ENCODE measurements at places on chromosomes 3 and 15.

GRCh38 chr3:127754411-127755304 is 67.7 kb downstream of the MGLL start:
- no peak for DNase-seq

GRCh38 chr3:64687086-64687780 is 567 bp downstream of the ADAMTS9 start:
- no peak for DNase-seq

DNA sequence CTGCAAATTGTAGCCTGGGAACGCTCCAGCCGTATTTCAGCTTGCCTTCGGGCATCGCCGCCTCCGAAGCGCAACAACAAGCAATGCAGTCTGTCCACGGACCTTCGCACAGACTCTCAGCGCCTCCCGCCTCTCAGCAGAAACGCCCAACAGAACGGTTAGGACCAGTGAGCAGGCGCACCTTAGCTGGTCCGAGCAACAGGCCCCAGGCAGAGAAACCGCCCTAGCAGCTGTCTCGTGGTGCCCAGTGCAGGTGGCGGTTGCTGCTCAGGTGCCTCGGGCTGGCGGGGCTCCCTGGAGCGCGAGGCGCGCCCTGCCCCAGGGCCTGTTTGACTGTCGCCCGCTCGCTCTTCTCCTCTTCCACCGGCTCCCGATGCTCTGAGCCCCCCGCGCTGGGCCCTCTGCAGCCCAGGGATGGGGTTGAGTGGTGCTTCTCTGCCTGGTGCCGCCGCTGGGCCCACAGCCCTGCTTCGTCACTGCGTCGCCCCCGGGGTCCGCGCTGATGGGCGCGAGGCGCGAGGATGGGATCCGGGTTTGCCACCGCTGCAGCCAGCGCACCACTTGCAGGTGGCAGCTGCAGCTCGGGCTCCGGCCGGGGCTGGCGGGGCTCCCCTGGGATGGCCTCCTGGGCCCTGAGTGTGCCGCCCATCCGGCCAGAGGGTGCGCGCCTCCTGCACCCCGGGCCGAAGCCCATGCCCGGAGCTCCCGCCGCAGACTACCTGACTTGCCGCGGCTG is 268.4 kb upstream of the FRG2C start:
- DNase-seq: no peak

DNA sequence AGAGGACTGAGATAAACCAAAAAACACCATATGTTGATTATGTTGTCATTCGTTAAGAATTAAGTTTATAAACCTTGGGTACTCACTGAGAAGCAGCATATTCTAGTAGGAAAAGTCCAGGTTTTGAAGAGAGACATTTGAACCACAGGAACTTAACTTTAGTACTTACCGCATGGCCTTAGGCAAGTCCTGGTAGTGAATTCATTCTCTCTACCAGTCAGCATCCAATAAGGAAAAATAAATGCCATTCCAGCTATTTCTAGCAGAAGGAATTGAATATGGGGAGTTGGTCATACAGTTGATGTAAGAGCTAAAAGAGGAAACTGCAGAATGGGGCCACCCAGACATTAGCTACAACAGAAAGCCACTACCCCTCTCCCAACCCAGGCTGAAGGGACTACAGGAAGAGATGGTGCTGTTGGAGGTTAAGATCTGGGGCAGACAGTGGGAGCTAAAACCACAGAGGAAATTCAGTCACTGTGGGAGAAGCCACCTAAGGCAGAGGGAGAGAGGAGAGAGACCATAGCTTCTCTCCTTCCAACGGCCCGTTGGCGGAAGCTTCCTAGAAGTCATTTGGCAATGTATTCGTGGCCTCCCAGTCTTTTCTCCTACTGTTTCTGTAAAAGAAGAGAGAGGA is 133.8 kb upstream of the RARB start:
- no peak for DNase-seq

GRCh38 chr3:183381673-183382072 is 46.7 kb downstream of the MCF2L2 start:
- no peak for DNase-seq

- no peak for DNase-seq
Measured at GRCh38 chr15:80988148-80988796, 1.3 kb downstream of the MESD start.

- DNase-seq: no peak
Measured at GRCh38 chr3:125107861-125108567, 52.2 kb upstream of the HEG1 start.

DNA sequence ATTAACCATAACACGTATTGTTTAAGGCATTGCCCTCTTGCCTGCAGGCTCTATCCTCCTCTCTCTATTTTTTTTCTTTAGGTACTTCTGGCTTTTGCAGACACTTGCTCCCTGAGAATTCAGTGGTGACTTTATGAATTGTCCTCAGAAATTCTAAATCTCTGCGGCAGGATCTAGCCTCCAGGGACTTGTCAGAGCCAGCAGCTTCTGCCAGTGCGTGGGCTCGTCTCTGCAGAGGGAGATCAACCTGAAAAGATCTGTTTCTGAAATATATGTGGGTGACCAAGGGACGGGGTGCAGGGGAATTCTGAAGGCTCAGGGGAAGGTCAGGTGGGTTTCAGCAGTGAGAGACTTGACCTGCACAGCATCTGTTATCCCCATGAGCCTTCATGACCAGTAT is 326.1 kb upstream of the LRRFIP2 start:
- no peak for DNase-seq

GRCh38 chr3:111107662-111108035 is 36.0 kb downstream of the NECTIN3 start:
- no peak for DNase-seq

DNA sequence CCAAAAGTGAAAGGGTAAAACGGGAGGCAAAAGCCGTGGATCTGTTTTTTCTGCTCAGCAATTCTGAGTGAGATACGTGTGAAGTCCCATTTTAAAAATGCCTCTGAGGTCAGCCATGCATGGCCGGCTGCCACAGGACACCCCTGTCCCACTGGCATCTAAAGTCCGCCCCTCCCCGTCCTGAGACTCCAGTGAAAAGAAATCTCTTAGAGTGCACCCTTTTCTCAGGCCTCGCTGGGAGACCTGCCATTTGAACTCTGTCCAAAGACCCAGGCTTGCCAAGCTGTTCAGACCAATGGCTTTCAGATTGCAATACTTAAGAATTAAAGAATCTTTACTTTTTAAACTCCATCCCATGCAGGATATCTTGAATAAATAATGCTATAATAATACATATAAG is 61.0 kb upstream of the SLC24A5 start:
- DNase-seq: no peak

DNA sequence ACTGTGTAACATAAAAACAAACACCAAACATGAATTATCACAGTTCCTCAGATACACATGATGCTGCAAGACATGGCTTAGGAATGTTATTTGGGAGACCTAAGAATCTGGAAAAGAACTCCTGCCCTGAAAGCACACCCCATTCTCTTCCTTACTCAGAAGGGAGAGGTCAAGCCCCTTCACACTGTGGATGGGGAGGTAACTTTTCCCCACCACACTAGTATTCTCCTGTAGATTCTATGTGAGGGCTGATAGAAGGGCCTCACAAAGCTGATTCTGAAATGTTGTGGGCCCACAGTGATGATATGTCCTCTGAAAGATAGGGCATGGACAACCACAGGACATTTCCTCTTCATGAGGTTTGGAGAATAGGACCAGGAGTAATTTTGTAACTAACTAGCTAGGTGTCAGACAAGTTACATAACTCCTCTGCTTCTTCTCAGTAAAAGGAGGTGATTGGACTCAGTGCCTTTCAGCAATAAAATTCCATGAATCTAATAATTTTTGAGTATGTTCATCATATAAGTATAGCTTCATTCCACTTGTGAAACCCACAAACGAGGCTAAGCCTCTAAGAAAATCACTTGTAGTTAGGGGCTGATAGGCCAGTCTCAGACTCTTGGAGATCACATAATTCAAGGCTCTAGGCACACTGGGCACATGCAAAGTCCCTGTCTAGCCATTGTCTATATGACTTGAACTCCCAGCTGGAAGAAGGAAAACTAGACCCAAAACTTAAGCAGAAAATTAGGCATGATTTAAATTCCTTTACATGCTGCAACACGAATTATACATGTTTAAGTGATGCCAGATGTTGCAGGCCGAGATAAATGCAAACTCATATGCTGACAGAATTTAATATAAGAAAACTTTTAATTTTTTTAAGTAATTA is 7.5 kb downstream of the PTX3 start:
- DNase-seq: no peak

DNA sequence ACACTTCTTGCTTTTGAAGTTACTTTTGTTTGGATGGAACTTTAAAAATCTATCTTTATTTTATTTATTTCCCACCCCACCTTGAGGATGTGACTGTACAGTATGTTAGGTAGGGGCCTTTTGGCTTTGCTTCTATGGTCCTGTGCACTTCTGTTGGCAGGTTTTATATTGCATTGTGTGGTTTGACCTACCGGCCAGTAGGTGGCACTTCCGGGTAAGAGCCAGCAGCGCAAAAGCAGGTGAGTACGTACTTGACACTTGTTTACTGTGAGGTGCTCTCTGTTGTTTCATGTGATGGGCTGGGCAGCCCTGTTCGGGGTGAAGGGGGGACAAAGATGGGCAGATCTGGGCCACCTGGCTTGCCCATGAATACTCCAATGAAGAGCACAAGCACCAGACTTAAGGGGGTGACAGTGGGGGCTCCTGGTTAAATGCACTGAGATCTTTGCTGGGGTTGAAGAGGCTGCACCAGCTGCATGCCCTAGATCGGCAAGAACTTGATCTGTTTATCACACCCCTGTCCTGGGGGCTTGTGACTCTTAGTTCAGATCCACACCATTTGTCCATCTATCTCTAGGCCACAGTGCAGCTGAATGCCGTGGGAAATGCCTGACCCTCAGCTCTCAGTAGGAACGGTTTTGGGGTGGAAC is 131.6 kb downstream of the NLGN1 start:
- DNase-seq: no peak

DNA sequence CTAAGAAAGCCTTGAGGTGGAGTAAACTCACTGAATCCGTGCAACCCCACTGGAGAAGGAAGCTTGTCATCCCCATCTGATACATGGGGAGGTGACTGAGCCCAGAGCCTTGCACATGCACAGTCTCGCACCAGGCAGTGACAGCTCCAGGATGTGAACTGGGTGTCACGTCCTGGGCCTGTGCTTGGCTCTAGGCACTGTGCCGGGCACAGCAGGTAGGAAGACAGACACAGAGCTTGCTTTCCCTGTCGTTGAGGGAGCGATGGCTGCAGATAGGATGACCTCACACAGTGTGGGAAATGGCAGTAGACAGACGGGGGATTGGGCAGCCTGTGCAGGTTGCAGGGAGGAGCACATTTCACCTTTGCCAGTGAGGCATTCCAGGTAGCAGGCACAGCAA is 12.2 kb upstream of the ATP2B2 start:
- no peak for DNase-seq

GRCh38 chr3:69439643-69440270 is 53.9 kb upstream of the FRMD4B start:
- no peak for DNase-seq

DNA sequence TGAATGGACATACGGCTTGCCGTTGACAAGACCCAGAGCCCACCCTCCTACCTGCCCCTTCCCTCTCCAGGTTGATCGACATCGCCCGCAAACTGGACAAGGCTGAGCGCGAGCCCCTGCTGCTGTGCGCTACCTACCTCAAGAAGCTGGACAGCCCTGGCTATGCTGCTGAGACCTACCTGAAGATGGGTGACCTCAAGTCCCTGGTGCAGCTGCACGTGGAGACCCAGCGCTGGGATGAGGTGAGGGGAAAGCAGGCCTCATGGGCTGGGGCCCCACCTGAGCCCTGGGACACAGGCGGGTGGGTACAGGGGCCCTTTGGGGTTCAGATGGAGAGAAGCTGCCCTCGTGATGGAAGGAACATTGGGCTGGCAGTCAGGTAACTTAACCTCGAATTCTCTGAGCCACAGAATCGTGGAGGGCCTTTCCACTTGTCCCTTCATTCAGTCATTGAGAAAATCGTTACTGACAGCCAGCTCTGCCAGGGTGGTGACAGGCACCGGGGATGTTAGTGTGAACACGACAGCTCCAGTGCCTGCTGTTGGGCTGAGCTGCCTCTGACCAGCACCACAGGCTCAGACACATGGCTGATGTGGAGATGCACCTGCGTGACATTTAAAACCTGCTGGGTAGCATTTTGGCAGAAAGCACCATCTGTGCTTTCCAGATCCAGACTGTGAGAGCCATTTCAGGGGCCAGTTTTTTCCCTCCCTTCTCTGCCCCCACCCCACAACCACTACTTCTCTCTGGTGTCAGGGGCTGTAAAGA is 25.6 kb upstream of the RHO start:
- DNase-seq: no peak

DNA sequence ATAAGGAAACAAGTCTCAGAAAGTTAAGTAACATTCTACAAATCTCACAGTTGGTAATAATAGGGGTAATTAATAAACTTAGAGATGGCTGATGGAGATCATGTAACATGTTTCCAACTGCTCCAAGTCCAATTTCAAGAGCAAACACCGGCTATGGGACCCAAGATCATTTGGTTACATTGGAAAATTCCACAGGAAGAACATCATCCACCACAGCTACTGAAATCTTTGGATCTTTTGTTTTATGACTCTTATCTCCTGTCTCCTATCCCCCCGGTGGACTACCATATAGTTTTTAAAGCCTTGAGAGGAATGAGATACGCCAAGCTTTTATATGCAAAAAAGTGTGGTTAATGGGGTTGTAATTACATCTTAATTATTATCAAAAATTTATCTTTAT is 216.1 kb downstream of the WNT5A start:
- DNase-seq: no peak

DNA sequence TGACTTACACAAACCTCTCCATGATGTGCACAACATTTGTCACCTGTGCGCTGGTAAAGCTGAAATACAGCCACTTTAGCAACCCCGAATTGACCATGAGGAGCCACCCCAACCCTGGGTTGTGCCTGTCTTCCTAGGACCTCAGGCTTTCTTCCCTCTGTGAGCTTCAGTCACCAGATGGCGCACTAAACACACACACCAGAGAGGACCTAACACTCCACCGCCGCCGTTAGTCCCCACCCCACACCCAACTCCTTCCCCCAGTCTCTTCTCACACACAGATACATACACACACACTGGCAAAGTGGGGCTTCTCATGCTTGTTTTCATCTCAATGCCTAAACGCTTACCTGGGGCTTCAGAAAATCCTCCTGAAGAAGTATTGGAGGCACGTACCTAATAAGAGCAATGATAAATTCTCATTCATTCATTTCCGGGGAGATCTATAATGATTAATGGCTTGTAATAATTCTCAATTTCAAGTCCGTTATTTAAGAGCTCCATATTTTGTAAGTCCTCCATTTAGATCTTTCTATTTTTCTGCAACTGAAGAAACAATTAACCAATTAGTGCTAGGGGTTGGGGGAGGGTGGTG is 2.1 kb upstream of the CCDC80 start:
- DNase-seq: peak; percentile 83

Measured in activated gamma-delta T cell treated with Interleukin-2 at 50 U/mL for 16 hours (primary cell).